Activated naive CD4-positive, alpha-beta T cell treated with anti-CD3 and anti-CD28 coated beads for 36 hours (primary cell): ENCODE measurements at places on chromosomes 16 and 17.

- H3K27ac ChIP-seq: no peak overlapping the region
- H3K36me3 ChIP-seq: no peaks in the 10 kb centered on the region
- DNase-seq: no peak
- no peak overlapping the region for H3K4me3 ChIP-seq
- peaks cover 10% of the 10 kb centered on the region for H3K4me1 ChIP-seq
Measured at GRCh38 chr17:42104264-42104663, 6.0 kb upstream of the ZNF385C start.

DNA sequence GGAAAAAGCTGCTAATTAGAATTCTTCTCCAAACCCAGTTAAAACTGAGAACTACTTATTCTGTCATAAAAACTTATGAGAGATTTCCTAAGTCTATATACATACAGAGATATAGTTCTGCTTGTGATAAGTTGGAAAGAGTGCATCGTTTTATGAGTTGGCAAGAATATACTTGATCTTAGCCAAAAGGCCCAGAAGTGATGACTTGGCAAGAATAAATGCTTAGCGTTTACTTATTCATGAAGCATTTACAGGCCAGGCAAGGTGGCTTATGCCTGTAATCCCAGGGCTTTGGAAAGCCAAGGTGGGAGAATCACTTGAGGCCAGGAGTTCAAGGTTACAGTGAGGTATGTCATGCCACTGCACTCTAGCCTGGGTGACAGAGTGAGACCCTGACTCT is 81.7 kb downstream of the CYB561 start:
- no peaks in the 10 kb centered on the region for H3K4me1 ChIP-seq
- DNase-seq: no peak
- H3K4me3 ChIP-seq: no peak overlapping the region
- no peak overlapping the region for H3K27ac ChIP-seq
- peaks cover 5% of the 10 kb centered on the region for H3K36me3 ChIP-seq

GRCh38 chr16:12901597-12902461 is at the start of gene SHISA9:
Gene SHISA9 (plus strand): TSS chr16:12901598.
- H3K4me1 ChIP-seq: peaks cover 10% of the 10 kb centered on the region
- DNase-seq: no peak
- H3K4me3 ChIP-seq: peak within 1 kb of the TSS; percentile 34
- H3K27ac ChIP-seq: no peak within 1 kb of the TSS

DNA sequence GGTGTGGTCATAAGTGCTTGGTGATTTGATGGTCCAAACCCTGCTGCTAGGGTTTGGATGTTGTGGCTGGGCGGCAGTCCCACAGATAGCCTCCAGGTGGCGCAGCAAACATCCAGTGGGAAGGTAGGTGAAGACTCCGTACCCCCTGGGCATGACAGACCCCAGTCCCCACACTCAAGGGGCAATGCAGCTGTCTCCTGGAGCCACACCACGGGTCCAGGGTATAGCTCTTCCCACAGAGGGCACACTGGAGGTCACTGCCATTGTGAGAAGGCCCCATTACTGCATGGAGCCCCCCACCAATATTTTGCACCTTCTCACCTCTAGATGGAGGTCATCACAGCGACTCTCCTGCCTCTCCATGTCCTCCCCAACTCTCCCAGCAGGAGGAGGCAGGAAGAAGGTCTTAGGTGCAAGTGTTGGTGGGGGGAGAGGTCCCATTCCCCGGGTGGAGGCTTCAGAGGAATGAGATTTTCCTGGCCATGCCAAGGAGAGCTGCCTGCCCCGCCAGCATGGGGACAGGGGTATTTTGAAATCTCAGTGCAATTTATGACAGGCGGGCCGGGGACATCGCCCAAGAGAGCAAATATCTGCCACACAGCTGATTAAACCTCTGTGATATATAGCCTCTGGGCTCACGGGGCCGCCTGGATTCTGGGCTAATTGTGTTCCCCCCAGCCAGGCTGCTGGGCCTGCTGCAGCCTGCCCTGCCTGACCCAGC is 17.1 kb upstream of the C17orf113 start:
- no peak overlapping the region for H3K27ac ChIP-seq
- H3K36me3 ChIP-seq: no peaks in the 10 kb centered on the region
- peak; percentile 83 for DNase-seq
- peaks cover 22% of the 10 kb centered on the region for H3K4me1 ChIP-seq
- no peak overlapping the region for H3K4me3 ChIP-seq
- H3K27me3 ChIP-seq: peaks cover 15% of the 10 kb centered on the region

DNA sequence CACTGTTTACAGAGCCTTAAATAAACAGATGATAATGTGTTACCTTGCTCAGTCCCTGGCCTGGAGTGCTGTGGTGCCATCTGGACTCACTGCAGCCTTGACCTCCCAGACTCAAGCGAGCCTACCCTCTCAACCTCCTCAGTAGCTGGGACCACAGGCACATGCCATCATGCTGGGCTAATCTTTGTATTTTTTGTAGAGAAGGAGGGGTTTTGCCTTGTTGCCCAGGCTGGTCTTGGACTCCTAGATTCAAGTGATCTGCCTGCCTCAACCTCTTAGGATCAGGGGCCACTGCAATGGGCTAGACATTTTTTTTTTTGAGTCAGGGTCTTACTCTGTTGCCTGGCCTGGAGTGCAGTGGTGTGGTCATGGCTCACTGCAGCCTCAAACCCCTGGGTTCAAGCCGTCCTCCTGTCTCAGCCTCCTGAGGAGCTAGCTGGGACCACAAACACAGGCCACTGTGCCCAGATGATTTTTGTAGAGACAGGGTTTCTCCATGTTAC is 5.0 kb upstream of the NAGLU start:
- H3K36me3 ChIP-seq: no peaks in the 10 kb centered on the region
- no peaks in the 10 kb centered on the region for H3K27me3 ChIP-seq
- H3K4me3 ChIP-seq: no peak overlapping the region
- DNase-seq: no peak

DNA sequence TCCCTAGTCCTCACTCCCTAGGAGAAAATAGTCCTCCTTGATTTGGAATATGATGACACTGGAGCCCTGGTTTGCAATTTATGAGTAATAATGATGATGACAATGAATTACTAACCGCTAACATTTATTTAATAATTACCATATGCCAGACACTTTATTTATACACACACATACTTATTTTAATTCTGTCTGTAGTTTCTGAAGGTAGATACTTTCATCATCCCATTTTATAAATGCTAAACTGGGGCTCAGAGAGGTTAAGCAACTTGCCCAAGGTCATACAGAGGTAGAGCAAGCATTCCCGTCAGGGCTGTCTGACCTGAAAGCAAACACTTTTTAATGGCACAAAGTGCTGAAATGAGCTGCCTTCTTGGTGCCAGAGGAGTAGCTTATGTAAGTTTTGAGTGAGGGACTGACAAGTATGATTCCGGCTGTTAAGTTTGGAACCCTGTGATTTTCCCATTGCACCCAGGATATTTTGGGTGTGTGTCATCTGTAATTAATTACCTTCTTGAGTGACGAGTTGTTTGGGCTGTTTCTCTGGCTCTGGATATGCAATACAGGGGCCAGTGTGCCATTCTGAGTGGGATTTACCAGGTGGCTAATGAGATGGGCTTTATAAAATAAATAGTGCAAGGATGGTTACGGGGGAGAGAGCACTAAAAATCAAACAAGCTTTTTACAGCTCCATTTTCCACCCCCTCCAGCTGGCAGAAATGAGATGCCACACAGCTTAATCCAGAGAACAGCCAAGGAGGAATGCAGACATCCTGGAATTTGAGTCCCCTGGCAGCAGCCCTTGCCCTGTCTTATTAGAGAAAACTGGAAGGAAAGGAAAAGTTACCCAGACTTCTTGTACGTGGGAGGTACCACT is 211.8 kb downstream of the SNX29 start:
- no peaks in the 10 kb centered on the region for H3K36me3 ChIP-seq
- no peak overlapping the region for H3K4me3 ChIP-seq
- H3K4me1 ChIP-seq: peaks cover 3% of the 10 kb centered on the region
- no peak overlapping the region for H3K27ac ChIP-seq

- H3K4me1 ChIP-seq: peaks cover 47% of the 10 kb centered on the region
- H3K27me3 ChIP-seq: no peaks in the 10 kb centered on the region
- H3K36me3 ChIP-seq: peaks cover 33% of the 10 kb centered on the region
Measured at GRCh38 chr17:7011942-7012254, 526 bp upstream of the RNASEK start.

- H3K4me1 ChIP-seq: peaks cover 22% of the 10 kb centered on the region
- peak overlapping the region; percentile 84 for H3K4me3 ChIP-seq
- peaks cover 15% of the 10 kb centered on the region for H3K36me3 ChIP-seq
- peak overlapping the region; percentile 91 for H3K27ac ChIP-seq
- DNase-seq: peak; percentile 32
Measured at GRCh38 chr16:30649725-30650368, 913 bp upstream of the PRR14 start.

DNA sequence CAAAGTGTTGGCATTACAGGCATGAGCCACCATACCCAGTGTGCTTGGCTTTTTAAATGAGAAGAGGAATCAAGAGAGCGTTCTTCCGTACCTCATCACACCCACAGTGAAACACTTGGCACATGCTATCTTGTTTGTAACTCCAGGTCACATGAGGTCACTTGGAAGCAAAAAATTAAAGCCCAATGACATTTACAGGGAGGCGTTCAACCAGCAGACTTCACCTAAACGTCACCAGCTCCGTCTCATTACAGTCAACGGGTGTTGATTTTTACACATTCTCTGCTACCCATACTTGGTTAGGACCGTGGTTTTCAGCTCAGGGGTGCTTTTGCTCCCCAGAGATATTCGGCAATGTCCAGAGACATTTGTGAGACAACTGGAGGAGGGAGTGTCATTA is 127.0 kb downstream of the XYLT1 start:
- H3K4me1 ChIP-seq: peaks cover 74% of the 10 kb centered on the region
- DNase-seq: no peak
- H3K27me3 ChIP-seq: no peaks in the 10 kb centered on the region
- H3K27ac ChIP-seq: no peak overlapping the region
- no peak overlapping the region for H3K4me3 ChIP-seq
- H3K36me3 ChIP-seq: no peaks in the 10 kb centered on the region

GRCh38 chr17:40065769-40066510 is 3.2 kb downstream of the THRA start:
- H3K27me3 ChIP-seq: peaks cover 2% of the 10 kb centered on the region
- H3K4me1 ChIP-seq: peaks cover 78% of the 10 kb centered on the region
- no peak for DNase-seq
- H3K36me3 ChIP-seq: no peaks in the 10 kb centered on the region
- no peak overlapping the region for H3K4me3 ChIP-seq
- H3K27ac ChIP-seq: peak overlapping the region; percentile 53

GRCh38 chr16:49622084-49622390 is 233.9 kb downstream of the ZNF423 start:
- no peak for DNase-seq
- no peak overlapping the region for H3K27ac ChIP-seq
- no peaks in the 10 kb centered on the region for H3K4me1 ChIP-seq
- H3K27me3 ChIP-seq: no peaks in the 10 kb centered on the region
- no peaks in the 10 kb centered on the region for H3K36me3 ChIP-seq

DNA sequence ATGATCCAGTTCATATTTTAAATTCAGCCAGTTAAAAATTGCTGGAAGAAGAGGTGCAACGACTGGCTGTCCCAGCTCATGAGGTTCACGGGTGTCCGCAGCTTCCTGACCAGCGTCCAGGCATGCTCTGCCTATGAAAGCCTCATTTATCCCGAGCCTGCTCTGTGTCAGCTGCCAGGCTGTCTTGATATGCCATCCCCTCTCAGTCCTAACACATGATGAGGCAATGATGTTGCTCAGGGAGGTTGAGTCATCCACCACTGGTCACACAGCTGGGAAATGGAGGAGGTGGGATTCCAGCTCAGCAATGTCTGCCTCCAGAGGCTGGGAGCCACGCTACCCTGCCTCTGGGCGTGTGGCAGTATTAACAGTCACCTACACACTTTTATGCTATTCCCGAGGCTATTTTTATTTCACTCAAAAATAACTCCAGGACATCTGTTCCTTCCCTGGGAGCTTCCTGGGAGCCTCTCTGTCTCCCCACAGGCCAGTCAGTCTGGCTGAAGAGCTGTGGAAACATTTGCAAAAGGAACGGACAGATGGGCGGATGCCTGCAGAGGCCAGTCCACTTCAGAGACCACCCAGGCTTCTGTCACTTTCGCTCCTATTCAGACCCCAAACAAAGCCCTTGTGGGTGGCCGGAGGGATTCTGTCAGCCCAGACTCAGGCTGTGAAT is 22.5 kb downstream of the RAB11FIP4 start:
- H3K27me3 ChIP-seq: no peaks in the 10 kb centered on the region
- no peak overlapping the region for H3K27ac ChIP-seq
- H3K4me1 ChIP-seq: no peaks in the 10 kb centered on the region
- no peak for DNase-seq
- H3K36me3 ChIP-seq: no peaks in the 10 kb centered on the region
- no peak overlapping the region for H3K4me3 ChIP-seq

GRCh38 chr17:2071455-2072281 is 16.8 kb downstream of the HIC1 start:
- H3K4me1 ChIP-seq: peaks cover 32% of the 10 kb centered on the region
- H3K4me3 ChIP-seq: no peak overlapping the region
- no peak overlapping the region for H3K27ac ChIP-seq

- no peak for DNase-seq
- no peak within 1 kb of the TSS for H3K27ac ChIP-seq
- H3K36me3 ChIP-seq: no peaks in the 10 kb centered on the region
- no peaks in the 10 kb centered on the region for H3K27me3 ChIP-seq
- no peak within 1 kb of the TSS for H3K4me3 ChIP-seq
Measured at GRCh38 chr16:70646260-70647241, at the start of gene IL34. Gene IL34 (plus strand): TSS chr16:70646559. CDS start chr16:70646948, 389 bp downstream.

- H3K27ac ChIP-seq: no peak overlapping the region
- DNase-seq: no peak
- H3K4me3 ChIP-seq: no peak overlapping the region
- no peaks in the 10 kb centered on the region for H3K4me1 ChIP-seq
Measured at GRCh38 chr17:57746221-57746620, 1.1 kb upstream of the CCDC182 start.

GRCh38 chr16:83681381-83681956 is 126.3 kb upstream of the HSBP1 start:
- H3K27ac ChIP-seq: no peak overlapping the region
- H3K36me3 ChIP-seq: no peaks in the 10 kb centered on the region
- no peaks in the 10 kb centered on the region for H3K4me1 ChIP-seq
- H3K27me3 ChIP-seq: peaks cover 17% of the 10 kb centered on the region

DNA sequence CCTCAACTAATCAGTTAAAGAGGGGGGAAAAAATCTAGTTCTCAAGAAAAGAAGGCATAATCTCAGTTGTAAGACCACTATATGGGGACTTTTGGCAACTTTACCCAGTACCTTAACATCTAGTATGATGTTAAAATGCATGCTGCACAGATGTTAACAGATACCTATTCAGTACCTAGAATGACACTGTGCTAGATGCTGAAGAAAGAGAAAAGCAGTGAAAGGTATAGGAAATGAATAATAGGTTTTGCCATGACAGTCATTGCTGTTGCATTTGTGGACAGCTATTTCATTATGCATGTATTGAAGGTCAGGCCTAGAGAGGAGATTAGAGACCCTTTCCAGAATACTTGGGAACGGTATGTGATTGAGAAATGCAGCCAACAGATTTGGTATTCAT is 34.5 kb downstream of the PIGL start:
- no peak for DNase-seq
- no peaks in the 10 kb centered on the region for H3K27me3 ChIP-seq
- no peak overlapping the region for H3K4me3 ChIP-seq
- no peak overlapping the region for H3K27ac ChIP-seq
- H3K4me1 ChIP-seq: peaks cover 18% of the 10 kb centered on the region

GRCh38 chr17:49637050-49637449 is 40.8 kb downstream of the SPOP start:
- H3K4me1 ChIP-seq: peaks cover 59% of the 10 kb centered on the region
- no peaks in the 10 kb centered on the region for H3K27me3 ChIP-seq
- H3K36me3 ChIP-seq: peaks cover 13% of the 10 kb centered on the region
- no peak overlapping the region for H3K4me3 ChIP-seq
- peak overlapping the region; percentile 77 for H3K27ac ChIP-seq

- H3K4me3 ChIP-seq: no peak overlapping the region
- no peaks in the 10 kb centered on the region for H3K4me1 ChIP-seq
- H3K27ac ChIP-seq: no peak overlapping the region
Measured at GRCh38 chr17:30458371-30458770, 18.8 kb upstream of the GOSR1 start.

- peaks cover 38% of the 10 kb centered on the region for H3K4me1 ChIP-seq
- peaks cover 14% of the 10 kb centered on the region for H3K36me3 ChIP-seq
- peak; percentile 66 for DNase-seq
- H3K4me3 ChIP-seq: no peak overlapping the region
Measured at GRCh38 chr16:11258553-11259492, 2.8 kb upstream of the SOCS1 start.
